ENCODE measurements at places on chromosomes 13 and 19.

- DNase-seq, result no peak
Observed at GRCh38 chr13:35833608-35834275, 297.4 kb downstream of the DCLK1 start.

- no peak for DNase-seq
Observed at GRCh38 chr13:112177450-112178288, 110.7 kb downstream of the SOX1 start.

DNA sequence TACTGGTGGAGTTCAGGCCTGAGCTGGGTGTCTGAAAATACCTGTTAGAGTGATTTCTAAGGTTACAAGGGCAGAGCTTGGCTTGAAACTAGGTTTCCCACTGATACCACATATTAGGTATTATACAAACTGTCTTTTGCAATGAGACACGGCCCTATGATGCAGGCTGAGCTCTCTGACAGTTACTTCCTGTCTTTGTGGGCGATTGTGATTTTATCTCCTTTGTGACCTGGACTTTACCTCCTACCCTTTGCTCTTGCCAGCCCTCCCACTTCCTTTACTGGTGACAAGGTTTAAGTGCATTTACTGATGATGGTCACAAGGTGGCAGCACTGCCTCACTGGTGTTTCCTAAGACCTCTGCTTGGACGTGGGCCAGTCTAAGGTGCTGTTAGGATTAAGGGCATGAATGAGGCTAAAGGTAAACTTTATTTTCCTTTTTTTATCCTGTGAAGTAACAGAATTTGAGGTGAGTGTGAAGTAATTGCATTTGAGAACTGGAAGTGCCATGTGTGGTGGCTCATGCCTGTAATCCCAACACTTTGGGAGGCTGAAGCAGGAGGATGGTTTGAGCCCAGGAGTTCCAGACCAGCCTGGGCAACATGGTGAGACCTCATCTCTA is 7.7 kb upstream of the CXCL17 start:
- no peak for DNase-seq

- no peak for DNase-seq
Observed at GRCh38 chr13:99307648-99308339, 595 bp upstream of the GPR183 start.

GRCh38 chr13:75636436-75637180 is 478 bp downstream of the LMO7 start:
- DNase-seq, result no peak

GRCh38 chr19:38227287-38228004 is 3.4 kb upstream of the DPF1 start:
- DNase-seq, result no peak

DNA sequence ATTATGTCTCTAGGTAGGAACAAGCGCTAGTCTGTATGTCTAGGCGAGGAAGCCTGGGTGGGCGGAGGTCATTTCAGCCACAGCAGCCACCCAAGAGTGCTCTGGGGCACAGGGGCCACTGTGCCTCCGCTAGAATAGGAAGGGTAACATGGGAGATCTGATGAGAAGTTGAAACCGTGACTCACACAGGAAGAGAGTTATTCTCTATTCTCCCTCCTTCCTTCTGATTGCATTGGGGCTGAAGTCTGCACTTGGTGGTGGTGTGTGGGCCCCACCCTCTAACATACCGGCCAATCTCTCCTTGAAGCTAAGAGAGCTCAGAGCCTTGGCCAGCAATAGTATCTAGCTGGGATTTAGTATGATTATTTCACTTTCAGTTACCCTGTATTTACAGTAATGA is 20.3 kb upstream of the GGACT start:
- DNase-seq, result no peak

- DNase-seq, result no peak
Observed at GRCh38 chr13:99220199-99220935, 19.7 kb downstream of the UBAC2 start.

DNA sequence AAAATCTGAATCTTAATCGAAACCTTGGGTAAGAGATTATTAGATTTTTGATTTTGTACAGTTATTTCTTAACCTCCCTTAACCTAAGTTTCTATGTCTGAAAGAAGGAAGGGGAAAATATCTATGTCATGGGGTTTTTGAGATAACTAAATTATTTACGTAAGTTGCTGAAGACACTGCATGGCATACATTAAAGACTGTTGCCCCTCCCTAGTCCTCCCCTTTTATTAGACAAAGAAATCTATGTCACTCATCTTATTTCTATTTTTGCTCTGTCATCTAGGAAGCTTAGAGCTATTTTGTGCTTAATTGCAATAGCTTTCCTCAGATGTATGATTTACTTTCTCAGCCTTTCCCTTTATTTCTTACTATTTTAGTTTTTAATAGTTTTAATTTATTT is 15.0 kb downstream of the COG6 start:
- no peak for DNase-seq

DNA sequence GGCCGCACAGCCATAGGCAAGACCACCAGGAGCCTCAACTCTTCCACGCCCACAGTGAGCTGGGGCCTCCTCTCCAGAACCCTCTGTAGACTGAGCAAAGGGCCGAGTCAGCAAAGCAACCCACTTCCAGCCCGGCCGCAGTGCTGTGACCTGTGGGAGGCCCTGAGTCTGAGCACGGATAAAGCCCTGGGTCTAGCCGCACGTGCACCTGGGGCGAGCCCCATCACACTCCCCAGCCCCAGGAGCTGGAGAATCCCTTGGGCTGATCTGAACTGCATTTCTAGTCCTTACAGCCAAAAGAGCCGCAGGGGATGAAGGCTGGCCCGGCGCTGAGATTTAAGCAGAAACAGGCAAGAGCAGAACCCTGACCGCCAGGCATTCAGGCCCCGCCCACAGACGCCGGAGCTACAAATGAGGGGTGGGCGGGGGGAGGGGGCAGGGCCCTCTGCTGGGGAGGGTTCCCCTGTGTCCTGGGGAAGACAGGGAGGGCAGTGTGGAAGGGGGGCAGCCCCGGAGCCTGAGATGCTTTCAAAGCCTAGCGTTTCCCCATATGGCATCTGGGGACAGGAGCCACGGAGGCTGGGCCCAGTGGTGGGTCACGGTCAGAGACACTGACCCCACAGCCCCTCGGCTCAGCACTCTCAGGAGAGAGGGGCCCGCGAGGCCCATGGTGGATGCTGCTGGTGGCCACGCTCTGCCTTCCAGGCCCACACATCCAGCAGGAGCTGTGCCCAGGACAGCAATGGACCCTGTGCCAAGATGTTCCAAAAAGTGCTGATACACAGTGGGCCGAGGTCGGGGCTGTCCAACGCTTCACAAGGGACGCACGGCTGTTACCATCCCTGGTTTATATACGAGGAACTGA is 4.9 kb downstream of the TMEM259 start:
- no peak for DNase-seq

DNA sequence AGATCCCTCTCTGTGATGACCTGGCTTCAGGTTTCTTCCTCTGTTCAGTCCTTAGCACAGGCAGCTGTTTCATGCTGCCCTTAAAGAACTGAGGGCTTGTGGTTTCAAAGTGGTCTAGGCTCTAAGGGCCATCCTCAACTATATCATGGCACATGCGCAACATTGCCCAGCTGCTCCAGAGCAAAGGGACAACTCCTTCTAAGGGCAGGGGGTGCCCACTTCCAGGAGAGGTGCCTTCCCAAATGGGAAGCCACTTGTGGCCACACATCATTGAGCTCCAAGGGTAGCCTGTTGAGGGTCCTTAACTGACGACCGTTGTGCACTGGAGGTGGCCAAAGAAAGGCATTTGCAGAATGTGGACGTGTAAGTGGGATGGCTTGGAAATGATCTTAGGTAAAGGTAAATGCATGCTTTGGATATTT is 7.3 kb downstream of the GPR183 start:
- DNase-seq, result no peak

GRCh38 chr19:51786646-51787494 is 8.1 kb upstream of the FPR3 start:
- no peak for DNase-seq

DNA sequence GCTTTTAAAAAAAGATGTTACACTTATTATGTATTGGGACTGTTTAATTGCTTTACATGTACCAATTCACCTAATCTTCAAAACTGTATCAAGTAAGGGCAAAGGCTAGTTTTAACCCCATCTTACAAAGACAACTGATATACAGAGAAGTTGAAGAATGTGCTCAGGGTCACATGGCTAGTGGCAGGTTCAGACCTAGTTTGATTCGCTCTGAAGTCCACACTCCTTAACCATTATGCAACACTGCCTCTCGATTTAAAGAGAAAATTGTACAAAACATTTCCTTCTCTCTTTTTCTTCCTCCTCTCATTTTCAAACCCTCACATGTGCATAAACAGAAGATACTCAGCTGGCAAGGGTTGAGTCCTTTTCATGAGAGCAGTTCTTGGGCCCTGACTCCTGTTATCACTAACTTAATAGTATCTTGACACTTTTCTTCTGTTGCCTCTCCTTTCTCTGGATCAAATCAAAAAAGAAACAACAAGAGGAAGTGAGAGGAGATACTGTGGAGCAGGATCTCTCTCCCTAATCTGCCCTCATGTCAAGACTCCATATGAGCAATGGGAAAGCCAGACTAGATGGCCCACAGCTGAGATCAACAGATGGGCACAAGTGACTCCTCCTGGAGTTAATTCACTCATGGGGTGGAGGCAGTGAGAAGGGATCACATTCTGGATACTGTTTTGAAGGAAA is 19.0 kb upstream of the N4BP2L1 start:
- no peak for DNase-seq

GRCh38 chr13:66859934-66860877 is 369.9 kb downstream of the PCDH9 start:
- DNase-seq, result no peak

DNA sequence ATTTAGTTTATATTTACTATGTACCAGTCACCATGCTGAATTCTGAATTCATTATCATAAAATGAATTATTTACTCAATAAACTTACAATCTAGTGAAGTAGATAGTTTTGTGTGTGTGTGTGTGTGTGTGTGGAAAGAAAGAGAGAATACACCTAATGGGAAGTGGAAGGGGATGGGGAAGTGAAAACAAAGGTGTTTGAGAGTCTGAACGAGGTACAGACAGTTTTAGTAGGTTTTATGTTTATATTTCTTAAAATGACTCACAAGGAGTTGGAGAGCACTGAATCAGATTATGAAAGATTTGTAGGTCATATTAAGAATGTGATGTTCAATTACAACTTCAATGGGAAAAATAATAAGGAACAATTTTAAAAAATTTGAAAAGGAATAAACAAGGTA is 1753.0 kb downstream of the SLITRK1 start:
- no peak for DNase-seq

DNA sequence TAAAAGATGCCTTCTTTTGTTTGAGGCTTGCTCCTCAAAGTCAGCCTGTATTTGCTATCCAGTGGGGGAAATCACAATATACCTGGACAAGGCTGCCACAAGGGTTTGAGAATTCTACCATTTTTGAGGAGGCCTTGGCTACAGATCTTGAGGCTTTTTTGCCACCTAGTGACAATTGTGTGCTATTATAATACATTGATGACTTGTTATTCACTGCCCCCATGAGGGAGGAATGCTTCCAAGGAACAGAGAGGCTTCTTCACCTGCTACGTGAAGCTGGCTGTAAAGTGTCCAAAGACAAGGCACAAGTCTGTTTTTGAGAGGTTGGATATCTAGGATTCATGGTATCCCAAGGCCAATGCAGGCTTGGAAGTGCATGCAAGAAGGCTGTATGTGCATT is 72.5 kb downstream of the ZNF708 start:
- no peak for DNase-seq

DNA sequence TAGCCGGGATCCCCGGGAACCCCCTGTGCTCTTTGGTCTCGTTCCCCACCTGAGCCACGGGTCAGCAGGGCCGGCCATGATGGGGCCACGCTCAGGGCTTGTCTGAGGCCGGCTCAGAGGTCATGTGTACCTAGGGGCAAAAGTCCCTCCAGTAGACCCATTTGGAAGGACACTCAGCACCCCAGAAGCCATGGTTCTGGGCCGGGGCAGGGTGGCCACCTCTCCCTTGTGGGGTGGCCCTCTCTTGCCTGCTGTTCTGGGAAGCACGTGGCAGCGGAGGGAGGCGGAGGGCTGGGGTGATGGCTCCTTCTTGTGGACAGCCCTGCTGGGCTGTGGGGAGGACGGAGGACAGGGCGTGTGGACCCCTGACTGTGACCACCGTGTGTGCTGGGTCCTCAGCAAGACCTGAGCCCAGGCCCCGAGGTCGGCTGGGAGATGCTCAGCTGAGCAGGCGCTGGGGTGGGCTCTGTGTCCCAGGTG is 6.4 kb upstream of the PEAK3 start:
- no peak for DNase-seq

- DNase-seq, result no peak
Observed at GRCh38 chr13:101390461-101390860, 25.8 kb downstream of the NALCN start.

DNA sequence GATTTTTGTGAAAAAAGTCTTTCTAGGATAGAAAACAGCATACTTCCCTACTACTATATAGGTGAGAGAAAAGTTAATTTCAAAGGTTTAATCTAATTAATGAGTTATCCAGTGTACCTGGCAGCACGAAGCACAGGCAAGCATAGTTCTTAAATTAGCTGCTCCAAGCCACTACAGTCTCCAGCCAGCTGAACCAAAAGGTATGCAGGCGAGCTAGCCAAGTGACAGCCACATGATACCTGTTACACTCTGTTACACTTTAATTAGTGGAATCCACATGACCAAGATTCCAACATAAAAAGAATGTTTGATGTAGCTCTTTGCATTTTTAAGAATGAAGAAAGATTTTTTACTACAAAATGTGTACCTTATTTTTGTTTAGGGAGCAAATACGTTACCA is 15.5 kb downstream of the SLC25A30 start:
- DNase-seq, result no peak
